Esophagus squamous epithelium (tissue), 5 donors: ENCODE measurements at places on chromosomes 16 and 17.

GRCh38 chr17:15406081-15406480, 61.3 kb downstream of the CDRT4 start:
- DNase-seq = no peak

- DNase-seq = no peak
Measured at GRCh38 chr17:1590029-1590746, 27.6 kb upstream of the PITPNA start.

DNA sequence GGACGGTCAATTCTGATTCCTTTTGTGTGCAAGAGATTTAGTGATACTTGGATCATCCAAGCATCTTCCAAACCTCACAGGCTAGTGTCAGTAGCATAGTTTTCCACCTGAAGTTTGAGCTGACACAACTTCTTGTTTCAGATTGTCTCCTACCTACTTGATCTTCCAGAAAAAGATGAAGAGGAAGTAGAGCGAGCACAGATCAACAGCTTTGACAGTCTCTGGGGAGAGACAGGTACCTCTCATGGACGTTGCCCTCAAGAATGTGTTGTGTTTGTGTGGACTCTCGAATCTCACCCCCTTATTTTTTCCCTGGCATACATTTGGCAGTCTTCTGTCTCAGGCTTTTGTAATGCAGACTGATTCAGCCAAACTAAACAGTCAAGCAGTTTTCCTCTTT, 47.4 kb downstream of the CYB561 start:
- DNase-seq = no peak

DNA sequence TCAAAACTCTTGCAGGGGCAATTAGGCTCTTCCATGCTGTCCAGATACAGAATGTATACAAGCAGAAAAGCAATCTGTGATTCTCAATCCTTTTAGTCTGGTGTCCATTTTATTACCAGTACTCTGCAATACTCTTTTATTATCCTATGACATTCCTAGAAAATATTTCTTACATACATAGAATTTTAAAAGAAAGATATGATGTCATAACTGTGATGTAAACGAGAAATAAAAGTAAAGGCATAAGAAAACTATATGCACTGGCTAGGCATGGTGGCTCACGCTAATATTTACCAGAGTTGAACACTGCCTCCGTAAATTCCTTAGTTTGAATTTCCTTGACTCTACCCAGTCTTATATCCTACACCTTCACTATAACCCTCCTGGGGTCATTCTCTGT, 55.0 kb downstream of the EFCAB5 start:
- DNase-seq = no peak

DNA sequence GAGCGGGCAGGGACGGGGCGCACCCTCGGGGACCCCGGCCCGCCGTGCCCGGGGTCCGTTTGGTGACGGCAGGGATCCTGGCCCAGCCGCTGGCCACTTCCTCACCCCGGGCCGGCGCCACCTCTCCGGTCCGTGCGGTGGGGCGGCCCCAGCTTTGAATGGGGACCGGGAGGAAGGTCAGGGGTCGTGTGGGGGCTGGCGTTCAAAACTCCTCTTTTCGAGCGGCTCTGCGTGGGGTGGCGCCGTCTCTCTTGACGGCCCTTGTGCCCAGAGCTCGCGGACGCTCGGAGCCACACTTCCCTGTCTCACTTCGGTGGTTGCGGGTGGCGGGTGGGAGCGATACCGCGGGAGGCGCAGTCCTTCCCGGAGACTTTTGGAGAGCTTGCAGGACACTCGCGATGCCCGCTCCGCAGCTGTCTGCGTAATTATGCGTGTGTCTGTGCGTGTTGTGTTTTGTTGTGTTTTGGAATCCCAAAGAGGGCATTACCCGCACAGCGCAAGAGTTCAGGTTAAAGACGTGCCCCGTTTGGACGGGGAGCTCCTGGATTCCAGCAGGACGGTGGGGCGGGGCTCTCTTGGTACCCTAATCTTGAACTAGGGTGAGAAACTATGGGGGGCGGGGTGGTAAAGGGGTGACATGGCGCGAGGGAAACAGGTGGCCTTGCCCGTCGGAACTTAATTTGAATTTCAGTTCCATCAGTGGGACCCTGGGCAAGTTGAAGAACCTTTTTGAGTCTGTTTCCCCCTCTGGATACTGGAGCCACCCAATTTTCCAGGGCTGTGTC, 637 bp downstream of the PLCG2 start:
- no peak for DNase-seq

DNA sequence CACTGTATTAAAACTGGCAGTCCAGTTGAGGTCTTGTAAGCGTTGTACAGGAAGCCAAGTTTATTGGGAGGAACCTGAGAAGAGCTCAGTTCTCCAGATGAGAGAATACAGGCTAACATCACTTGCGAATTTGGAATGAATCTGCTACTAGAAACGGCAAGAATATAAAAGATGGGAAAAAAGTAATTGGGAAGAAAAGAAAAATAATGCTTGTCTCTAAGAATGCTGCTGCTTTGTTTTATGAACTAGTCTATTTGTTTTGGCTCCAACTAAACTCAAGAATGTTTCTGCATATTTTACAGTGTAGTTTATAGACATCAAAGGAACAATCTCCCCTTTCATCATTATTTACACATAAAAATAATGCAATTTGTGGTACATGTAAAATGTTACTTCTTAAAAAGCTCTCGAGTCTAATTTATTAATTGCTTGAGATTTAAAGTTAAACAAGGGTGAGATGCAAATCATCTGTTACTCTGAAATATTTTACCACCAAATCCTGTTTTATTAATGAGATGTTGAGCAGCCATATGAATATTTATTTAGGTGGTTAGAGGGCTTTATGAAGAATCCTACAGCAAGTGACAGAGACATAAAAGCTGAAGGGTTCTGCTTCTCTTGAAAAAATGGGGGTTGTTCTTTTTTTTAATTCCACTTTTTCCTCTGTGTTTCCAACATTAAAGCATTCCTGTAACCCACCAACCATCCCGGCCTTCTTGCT, 162.1 kb upstream of the AXIN2 start:
- DNase-seq = no peak

- no peak for DNase-seq
Measured at GRCh38 chr16:89422527-89422904, 67.8 kb downstream of the ANKRD11 start.

DNA sequence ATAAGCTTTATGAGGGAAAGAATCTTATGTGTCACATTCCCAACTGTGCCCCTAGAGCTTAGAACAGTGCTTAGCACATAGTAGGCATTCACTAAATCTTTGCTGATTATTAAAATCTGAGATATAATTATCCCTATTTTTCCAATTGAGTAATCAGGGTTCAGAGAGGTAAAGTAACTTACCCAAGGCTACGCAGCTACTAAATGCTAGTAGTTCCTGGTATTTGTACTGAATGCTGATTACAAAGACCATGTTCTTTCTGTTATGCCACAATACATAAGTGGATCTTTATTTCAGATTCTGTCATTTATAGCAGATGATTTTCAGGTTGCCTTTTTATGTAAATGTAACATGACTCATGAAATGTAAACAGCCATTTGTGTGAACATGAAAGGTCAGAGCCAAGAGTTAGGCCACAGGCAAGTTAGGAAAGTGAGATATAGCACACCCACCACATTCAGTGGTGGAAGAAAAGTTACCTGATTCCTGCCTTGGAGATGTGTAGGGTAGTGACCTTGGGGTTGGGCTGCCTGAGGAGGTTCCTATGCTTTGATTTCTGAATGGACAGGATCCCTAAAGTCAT, 77.2 kb downstream of the FTO start:
- DNase-seq = no peak

- DNase-seq = no peak
Measured at GRCh38 chr16:80664786-80665185, 124.0 kb downstream of the DYNLRB2 start.

DNA sequence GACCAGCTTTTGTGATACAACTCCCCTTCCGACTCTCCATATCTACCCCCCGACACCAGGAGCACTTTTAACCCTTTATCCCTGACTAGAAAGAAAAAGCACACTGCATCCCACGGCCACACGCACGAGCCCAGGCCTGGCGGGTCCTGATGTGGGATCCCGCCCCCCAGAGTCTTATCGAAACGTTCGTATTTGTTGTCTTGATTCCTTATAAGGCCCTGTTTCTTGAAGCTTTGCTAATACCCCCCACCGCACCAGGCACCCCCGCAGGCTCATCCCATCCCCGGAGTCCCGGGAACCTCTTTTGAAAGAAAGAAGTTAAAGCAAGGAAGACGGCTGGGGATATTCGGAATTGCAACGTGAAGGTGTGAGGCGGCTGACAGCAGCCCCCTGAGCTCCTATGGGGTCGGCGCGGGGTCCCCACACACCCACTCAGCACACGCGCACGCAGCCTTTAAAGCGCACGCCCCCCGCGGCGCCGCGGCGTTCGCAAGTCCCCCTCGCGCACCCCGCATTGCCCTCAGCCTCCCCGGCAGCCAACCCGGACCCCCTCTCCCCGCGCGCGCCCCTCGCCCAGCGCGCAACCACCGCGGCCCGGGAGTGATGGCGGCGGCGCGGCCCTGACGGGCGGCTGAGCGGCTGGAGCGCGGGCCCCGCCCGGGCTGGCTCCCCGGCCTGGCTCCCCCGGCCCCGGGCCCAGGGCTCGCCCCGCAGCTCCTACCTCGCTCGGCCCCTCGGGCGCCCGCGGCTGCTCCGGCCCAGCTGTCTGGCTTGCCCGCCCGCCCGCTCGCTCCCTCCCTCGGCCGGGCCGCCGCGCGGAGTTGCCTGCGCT, 448 bp downstream of the STAT5B start:
- no peak for DNase-seq

GRCh38 chr16:4698321-4699045, 5.1 kb downstream of the NUDT16L1 start:
- DNase-seq = no peak

DNA sequence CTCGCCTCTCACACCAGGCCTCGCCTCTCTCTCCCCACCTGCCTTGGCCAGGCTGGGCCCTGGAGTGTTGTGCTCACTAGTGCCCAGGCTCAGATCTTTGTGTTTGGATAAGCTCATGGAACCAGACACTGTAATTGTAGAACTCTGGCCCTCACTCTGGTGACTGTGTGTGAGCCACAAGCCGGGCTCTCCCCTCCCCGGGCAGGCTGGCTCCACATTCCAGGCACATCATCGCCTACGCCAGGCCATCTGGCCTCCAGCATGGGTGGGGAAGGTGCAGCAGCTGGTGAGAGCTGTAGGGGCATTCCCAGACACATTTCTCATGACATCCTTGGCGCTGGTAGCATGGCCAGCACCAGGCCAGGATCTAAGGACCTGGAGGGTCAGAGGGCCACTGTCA, 202.3 kb downstream of the RAB11FIP4 start:
- no peak for DNase-seq

DNA sequence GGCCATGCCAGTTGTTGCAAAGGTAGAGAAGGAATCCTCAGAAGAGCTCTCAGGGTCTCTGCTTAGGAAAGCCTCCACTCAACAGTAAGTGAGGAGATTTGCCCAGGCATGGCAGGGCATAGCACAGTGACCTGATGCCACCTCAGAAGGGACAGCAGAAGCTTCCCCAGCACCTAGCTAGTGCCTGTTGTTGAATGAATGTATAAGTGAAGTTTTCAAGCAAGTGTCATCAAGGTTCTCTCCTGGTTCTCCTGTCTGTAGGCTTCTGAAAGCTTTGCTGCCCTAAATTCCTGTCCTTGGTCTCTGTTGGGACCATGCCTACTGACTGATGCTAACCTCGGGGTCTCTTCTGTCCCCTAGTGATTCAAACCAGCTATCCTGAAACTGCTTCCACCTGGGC, 114.9 kb upstream of the TBX2 start:
- no peak for DNase-seq

- no peak for DNase-seq
Measured at GRCh38 chr17:57440522-57441269, 184.4 kb downstream of the MSI2 start.

GRCh38 chr16:51003850-51004566, 147.1 kb downstream of the SALL1 start:
- DNase-seq = no peak

DNA sequence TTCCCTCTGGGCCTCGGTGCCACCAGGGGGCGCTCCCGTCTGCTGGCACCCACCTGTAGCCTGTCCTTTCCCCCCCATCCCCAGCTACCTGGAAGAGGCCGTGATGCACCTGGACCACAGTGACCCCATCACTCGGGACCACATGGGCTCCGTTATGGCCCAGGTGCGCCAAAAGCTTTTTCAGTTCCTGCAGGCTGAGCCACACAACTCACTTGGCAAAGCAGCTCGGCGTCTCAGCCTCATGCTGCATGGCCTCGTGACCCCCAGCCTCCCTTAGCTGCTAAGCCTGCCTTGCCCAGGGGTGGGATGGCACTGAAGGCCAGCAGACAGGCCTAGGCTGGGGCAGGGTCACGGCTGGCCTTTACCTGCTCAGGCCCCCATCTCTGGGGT, 818 bp upstream of the NRN1L start:
- DNase-seq = no peak

GRCh38 chr16:73997340-73997711, 299.3 kb upstream of the PSMD7 start:
- no peak for DNase-seq
